ENCODE measurements at places on chromosomes 5 and 9. TPM values are rescaled to one million over a fixed set of nuclear protein-coding genes. Genes with fewer than 3 reads are reported as not detected.

- peak; percentile 85 for DNase-seq
Observed at GRCh38 chr5:139725073-139725830, 70.4 kb upstream of the PSD2 start.

DNA sequence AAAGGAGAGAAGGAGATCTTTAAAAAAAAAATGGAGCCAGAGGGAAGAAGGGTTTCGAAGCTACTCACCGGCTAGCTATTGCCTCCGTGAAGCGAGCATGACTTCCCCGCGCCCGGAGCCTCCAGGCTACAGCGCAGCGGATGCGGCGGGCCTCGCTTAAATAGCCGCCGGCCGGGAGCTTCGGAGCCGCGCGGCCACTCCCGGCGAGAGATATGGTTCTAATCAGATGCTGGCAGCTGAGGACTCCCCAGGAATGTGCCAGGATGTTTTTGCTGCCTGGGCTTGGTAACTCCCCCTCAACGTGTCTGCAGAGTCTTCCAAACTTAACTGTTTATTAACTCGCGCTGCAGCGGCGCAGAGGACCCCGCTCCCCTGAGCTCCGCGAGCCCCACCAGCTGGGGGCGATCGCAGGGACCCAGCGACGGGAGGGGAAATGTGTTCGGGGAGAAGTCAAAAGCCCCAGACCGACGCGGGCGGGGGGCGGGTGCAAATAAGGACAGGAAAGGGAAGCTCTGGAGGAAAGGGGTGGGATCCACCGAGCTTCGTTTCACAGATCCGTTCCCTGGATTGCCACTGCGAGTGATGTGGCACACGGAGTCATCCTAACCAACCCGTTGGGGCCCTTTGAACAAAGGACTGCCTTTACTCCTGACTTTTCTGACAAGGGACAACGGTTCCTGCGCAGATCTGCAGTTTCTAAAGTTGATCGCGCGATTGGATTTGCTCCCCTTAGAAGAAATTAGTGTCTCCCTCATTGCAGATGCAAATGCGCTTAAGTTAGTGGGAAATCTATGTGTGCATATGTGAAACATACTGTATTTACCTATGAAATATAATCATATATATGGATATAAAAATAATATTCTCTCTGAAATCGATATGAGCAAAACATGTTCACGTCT, at the start of gene DAB2:
DAB2 (minus strand) TSS at position 245 of the 902 bp plus-strand sequence. CDS start 30,660 bp downstream, outside the sequence.
- peak; percentile 97 for DNase-seq

DNA sequence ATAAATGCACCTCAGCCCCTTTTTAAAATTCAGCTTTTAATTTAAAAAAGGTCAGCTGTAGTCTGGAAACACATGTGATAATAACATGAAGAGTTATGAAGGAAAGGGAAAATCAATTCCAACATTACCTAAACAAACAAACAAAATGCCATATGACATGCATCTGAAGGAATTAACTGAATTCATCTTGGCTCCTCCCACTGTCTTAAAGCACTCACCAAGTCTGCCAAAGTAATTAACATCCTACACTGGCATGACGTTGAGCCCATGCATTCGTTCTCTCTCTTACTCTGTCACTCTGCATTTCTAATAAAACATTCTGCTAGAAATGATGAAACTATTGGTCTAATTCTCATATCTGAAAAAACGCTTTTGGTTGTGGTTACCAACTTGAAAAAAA, 37.7 kb downstream of the TSSK1B start:
- DNase-seq = no peak

DNA sequence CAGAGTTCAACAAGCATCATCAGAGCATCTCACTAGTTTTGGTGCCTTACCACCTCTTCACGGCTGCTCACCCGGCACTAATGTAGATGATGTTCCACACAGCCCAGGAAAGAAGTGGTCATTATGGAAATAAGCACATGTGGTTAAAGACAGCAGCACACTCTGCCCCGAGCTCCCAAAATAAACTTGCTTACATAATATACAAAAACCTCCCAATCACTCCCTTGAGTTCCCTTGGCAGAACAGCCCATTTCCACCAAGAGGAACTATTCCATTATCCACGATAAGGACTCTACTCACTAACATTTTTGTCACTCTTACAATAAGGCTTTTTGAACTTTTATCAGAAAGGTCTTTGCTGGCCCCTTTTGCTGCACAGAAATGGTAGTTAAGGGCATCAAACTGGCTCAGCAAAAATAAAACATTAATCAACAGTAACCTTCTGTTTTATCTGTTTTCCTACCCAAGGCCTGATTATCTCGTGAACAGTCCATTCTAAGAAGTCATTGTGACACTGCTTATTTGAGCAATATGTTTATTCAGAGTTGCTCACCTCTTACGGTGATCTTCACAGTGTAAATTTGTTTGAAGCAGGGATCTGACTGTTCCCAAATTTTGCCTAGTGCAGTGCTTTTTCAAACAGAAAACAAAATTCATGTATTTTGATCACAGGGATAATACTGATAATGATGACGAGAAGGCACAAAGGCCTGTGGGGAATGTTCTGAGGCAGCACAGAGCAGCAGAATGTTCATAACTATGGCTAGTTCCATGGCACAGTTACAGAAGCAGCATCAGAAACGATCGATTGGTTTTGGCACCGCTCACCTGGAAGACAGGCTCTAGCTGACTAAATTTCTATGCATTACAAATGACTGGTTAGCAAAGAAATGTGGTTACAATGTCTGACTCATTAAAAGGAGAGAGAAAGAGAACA, 399.8 kb upstream of the PIK3R1 start:
- DNase-seq = peak; percentile 38

KCNN2 gene
- 8.3 TPM for polyA plus RNA-seq

- peak; percentile 43 for DNase-seq
Observed at GRCh38 chr9:6715755-6716643, 41.8 kb upstream of the KDM4C start.

SPINK13 gene
- polyA plus RNA-seq = 0.24 TPM

- peak; percentile 52 for DNase-seq
Observed at GRCh38 chr5:98109561-98110006, 663.9 kb upstream of the RGMB start.

- no peak for DNase-seq
Observed at GRCh38 chr9:101054657-101055056, 26.1 kb downstream of the PLPPR1 start.

- no peak for DNase-seq
Observed at GRCh38 chr5:111478898-111479297, 33.4 kb downstream of the STARD4 start.

- peak; percentile 15 for DNase-seq
Observed at GRCh38 chr9:117413346-117414219, 1.3 kb downstream of the ASTN2 start.

- no peak for DNase-seq
Observed at GRCh38 chr9:91315191-91315590, 46.5 kb downstream of the AUH start.

GRCh38 chr9:77848897-77849296, 182.7 kb downstream of the GNAQ start:
- peak; percentile 59 for DNase-seq

DNA sequence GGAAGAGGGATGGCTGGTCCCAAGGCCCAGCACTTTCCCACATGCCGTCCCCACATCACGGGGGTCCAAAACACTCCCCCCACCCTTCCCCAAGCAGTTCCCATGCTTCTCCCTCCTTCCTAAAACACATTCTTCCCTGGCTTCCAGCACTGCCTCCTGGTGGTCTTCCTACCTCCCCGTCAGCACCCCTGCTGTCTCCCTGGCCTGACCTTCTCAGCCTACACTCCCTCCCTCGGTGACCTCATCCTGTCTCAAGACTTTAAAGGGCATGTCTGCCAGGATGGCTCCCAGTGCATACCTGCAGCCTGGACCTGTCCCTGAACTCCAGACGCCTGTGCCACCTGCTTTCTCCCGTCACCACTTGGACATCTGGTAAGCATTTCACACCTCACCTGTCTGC, 4.3 kb upstream of the NCS1 start:
- no peak for DNase-seq

Measured in muscle of leg (tissue), 16 donors.